ENCODE measurements at places on chromosomes 2 and 18.

DNA sequence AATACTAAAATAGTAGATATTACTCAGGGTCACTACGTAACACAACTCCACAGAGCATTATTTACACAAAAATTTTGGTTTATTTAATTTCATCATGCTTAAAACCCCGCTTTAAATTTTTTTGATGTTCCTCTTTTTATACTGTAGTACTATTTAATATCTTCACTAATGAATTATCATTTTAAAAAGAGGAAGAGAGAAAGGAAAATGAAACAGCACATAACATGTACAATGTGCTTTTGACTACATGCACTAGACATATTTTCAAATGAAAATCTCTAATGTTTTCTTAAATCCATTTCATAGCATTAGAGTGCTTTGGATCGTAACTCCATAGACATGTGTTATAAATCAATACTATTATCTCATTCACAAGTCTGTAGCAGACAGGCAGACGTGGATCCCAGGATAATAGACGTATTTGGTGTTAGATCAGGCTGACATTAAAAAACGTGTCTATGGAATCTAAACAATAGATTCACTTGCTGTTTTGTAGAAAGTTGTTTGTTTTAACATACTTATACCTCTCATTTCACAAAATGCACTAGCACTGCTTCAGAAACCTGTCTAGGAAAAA lies 897.0 kb downstream of the CPS1 start:
- no peak for DNase-seq

- no peak for DNase-seq
These were observed 94.0 kb downstream of the PLA2R1 start for GRCh38 chr2:159968279-159968900.

DNA sequence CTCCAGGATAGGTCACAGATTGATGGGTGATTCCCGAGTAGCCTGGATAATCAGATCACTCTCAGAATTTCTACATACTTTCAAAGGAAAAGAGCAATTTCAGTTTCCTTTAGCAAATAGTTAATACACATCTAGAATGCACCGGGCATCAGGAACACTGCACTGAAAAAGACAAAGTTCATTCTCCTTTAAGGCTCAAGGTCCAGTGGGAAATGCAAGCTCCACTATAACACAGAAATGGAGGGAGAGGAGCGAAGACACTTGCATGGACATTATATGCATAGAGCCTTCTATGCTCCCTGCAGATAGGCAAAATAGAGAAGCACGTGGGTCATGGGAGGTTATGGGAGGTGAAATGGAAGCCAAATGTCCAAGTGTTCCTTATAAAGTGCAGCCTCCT lies 49.1 kb downstream of the SLC9A4 start:
- DNase-seq, result no peak

DNA sequence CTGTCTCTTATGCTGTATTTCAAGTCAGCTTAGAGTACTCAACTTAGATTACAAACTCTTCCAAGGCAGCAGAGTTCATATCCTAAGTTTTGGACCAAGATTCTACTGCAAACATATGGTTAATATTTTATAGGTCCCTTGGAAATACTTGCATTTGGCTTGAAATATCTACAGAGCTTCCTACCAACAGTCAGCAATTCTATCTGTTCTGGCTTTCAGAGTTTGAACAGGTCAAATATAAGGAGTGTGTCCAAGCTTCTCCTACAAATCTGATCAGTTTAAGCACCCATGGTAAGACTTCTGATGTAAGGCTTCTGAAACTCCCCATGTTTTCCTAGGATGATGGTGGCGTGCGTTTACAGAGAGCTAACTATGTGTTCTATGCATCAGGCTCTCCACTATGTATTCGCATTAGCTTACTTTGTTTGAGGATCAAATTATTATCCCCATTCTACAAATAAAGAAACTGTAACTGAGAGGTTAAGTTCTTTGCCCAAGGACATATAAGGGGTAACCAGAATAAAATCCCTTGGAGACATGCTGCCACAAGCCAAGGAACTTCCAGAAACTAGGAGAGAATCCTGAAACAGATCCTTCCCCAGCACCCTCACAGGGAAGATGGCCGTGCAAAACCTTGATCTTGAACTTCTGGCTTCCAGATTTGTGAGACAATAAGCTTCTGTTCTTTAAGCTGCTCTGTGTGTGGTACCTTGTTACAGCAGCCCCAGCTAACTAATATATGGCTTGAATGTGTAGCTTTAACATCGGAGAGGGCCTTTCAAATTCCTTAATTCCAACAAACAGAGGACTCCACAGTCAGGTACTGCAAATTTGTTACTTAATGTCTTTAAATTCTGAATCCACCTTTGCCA lies 55.1 kb downstream of the ATP8B1 start:
- DNase-seq, result no peak

- no peak for DNase-seq
These were observed 60.8 kb downstream of the CEP192 start for GRCh38 chr18:13051950-13052349.

Measured in activated CD4-positive, alpha-beta T cell treated with anti-CD3 and anti-CD28 coated beads for 24 hours (primary cell).